Stimulated activated CD4-positive, alpha-beta T cell treated with anti-CD3 and anti-CD28 coated beads, Interleukin-15, amount 100 ng/mL, for 24 hours (primary cell): ENCODE measurements at places on chromosomes 5 and 9.

- DNase-seq, result peak; percentile 21
Observed at GRCh38 chr5:10756549-10756948, 4.5 kb downstream of the DAP start.

DNA sequence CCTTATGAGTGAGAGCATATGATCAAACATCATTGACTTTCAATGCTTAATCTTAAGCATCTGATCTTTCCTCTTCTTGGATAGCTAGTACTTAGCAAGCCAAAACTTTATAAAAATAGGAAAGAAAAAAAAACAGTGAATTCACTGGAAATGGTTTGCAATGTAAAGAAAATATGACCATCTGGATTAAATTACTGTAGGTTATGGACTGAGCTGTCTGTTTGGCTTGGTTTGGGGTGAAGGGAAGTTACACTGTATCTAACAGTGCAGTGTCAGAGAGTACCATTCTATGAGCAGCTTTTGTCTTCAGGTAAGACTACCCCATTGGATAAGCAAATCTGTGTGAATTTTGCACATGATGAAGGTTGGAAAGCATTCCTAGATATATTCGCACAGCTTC is 151.4 kb downstream of the TLE1 start:
- DNase-seq, result no peak

DNA sequence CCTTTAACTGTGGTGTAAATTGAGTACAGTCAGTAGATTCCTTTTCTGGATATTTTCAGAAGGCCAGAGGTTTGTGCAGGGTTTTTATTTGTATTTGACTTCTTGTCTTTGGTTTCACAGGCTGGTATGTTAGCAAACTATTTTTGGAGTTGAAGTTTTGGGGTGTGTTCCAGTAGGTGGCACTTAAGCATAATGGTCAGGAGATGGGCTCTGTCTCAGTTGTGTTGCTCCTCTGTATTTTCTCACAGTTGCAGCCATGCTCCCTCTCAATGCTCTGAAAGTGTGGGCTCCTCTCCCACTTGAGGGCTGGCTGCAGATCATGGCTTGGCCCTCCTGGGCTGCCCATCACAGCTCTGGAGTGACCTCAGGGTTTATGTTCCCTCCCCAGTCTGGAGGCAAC is 267.0 kb upstream of the PCSK5 start:
- DNase-seq, result no peak

- no peak for DNase-seq
Observed at GRCh38 chr5:82942083-82942881, 134.9 kb downstream of the TMEM167A start.

DNA sequence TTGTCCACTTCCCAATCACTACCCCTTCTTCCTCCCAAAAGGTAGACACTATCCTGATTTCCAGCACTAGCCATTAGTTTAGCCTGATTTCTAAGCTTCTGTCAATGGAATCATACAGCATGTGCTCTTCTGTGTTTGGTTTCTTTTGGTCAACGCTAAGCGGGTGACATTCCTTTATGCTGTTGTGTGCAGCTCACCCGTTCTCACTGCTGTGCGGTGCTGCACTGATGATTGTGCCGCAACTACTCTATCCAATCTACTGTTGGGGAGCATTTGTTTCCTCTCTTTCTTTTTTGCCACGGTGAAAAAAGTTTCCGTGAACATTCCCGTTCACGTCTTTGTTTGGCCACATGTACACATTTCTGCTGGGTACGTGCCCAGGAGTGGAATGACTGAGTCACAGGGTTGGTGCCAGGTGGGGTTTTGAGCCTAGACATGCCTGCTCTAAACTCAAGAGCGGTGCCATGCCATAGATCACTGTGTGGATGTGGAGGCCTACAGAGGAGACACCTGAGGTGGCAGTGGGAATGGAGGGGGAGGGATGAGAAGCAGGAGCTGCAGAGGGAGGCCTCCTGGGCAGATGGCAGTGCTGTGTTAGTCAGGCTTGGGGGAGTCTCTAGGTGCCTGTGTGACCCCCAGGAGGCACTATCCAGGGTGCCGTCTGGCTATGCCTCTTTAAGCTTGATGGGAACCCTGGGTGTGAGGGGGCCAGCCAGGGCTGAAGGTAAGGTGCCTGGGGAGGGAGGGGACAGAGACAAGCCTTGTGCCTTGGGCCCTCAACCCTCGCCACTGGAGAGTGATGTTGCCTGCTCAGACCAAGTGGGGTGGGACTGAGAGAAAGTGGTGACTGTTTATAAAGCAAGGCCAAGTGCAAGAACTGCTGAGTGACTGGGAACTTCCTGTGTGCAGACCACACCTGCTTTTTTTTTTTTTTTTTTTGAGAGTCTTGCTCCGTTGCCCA is 11.4 kb upstream of the ANKRD33B start:
- no peak for DNase-seq

- DNase-seq, result no peak
Observed at GRCh38 chr5:156893517-156893916, 43.4 kb downstream of the PPP1R2B start.

- DNase-seq, result no peak
Observed at GRCh38 chr5:164498438-164498837, 993.0 kb downstream of the MAT2B start.

DNA sequence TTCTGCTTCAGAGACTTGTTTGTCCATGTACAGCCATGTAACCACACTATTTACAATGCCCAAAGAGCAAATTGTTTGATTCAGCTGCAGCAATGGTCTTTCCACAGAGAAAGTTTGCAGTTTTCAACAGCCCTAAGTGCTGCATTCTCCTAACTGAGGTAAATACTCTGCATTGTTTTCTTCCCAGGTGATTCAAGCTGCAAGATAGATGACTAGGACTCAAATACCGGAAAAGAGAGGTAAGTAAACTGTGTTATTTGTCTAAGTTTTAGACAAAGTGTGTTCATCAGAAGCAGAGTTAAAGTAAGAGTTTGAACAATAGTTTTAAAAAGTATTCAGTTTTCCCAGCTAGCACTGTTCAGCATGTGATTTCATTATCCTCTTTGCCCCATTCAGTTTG is 1046.7 kb upstream of the C9orf72 start:
- no peak for DNase-seq

- DNase-seq, result no peak
Observed at GRCh38 chr9:76897804-76898525, 7.9 kb downstream of the PRUNE2 start.

DNA sequence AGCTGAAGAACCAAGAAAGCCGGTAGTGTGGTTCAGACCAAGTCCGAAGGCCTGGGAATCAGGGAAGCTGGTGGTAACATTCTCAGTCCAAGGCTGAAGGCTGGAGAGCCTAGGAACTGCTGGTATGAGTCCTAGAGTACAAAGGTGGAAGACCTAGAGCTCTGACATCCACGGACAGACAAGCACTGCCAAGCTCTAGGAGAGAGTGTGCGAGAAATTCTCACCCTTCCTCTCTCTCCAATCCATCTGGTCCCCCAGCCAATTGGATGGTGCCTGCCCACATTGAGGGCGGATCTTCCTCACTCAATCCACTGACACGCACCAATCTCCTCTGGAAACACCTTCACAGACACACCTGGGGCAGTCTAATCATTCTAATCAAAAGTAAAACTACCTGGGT is 19.7 kb upstream of the ADAMTS19 start:
- no peak for DNase-seq

GRCh38 chr5:174319551-174319950 is 274.0 kb downstream of the NSG2 start:
- no peak for DNase-seq

DNA sequence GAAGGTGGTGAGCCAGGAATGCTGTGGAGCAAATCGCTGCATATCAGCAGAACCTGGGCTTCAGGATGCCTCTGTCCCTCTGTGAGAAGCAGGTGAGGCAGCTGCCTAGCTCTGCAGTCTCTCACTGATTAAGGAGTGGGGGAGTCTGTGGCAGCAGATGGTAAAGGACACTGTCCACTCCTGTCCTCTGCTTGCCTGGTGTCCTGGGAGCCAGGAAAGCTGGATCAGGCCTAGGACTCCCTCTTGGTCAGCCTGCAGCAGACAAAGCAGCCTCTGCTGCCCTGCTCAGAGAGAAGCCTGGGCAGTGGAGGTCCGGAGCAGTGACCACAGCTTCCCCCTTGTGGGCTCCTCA is 214.7 kb downstream of the HSPA4 start:
- DNase-seq, result no peak

DNA sequence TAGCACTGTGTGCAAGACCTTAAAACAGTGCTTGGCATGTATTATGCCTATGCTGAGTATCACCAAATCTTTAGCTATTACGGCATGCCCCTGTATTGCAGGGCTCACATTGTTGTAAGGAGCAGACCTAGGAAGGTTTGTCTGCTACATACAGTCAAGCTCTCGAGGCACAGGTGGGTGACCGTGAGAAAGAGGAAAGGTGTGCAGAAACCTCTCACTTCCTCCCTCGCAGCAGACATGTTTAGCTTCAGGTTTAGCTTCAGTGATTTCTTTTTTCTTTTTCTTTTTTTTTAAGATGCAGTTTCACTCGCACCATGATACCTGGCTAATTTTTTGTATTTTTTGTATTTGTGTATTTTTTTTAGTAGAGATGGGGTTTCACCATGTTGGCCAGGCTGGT is 275.8 kb upstream of the RIOK2 start:
- no peak for DNase-seq

DNA sequence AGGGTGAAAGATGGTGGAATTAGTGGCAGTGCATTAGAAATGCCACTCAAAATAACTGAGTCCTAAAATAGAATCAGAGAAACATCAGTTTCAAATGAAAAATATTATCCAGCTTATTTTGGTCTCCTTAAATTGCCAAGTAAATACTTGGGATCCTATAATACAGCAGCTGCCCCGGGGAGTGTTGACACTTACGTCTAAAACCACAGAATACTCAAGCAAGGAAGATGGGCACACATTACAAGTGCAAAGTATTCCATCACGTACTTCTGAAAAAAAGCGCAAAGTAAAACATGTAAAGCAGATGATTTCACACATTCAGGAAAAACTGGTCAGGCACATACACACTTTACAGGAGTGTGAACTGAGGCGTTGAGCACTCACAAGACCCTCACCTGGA is 2.4 kb upstream of the ARHGEF37 start:
- DNase-seq, result no peak

DNA sequence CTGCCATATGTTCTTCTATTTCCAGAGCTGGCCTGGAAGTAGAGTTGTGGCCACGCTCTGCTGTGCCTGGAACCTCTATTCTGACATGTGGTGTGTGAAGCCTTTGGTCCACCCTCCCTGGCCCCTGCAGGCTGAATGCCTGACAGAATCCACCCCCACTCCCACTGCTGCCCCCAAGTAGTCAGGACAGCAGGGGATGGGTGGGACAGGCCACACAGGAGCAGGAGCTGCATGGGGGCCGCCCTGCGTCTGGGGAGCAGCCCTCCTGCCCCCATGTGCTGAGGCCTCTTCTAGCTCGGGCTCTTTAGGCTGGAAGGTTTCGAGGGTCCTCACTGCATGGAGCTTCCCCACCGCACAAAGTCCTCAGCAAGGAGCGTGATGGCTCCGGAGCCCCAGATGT is 32.6 kb upstream of the IRX4 start:
- DNase-seq, result no peak

GRCh38 chr5:53151713-53152458 is 42.3 kb upstream of the MOCS2 start:
- no peak for DNase-seq

DNA sequence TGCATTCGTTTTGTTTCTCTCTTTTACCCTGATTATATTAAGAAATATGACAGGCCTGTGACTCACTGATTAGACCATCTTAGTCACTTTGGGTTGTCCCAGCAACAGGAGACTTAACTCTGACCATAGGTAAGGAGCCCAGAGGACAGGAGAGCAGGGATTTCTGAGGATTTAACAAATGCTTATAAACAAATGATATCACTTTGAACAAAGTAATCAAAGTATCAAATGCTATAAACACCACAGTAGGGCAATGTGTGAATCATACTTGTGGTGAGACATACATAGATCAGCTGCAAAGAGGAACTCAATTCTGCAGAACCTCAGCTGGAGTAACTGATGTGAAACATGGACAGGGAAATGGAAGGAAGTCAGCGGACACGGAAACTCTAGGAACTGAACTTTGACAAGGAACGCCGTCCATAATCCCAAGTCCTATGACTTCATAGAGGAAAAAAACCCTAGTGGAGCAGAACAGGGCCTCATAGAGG is 190.6 kb upstream of the MSX2 start:
- no peak for DNase-seq

- DNase-seq, result no peak
Observed at GRCh38 chr5:96146675-96147074, 185.0 kb upstream of the ELL2 start.

DNA sequence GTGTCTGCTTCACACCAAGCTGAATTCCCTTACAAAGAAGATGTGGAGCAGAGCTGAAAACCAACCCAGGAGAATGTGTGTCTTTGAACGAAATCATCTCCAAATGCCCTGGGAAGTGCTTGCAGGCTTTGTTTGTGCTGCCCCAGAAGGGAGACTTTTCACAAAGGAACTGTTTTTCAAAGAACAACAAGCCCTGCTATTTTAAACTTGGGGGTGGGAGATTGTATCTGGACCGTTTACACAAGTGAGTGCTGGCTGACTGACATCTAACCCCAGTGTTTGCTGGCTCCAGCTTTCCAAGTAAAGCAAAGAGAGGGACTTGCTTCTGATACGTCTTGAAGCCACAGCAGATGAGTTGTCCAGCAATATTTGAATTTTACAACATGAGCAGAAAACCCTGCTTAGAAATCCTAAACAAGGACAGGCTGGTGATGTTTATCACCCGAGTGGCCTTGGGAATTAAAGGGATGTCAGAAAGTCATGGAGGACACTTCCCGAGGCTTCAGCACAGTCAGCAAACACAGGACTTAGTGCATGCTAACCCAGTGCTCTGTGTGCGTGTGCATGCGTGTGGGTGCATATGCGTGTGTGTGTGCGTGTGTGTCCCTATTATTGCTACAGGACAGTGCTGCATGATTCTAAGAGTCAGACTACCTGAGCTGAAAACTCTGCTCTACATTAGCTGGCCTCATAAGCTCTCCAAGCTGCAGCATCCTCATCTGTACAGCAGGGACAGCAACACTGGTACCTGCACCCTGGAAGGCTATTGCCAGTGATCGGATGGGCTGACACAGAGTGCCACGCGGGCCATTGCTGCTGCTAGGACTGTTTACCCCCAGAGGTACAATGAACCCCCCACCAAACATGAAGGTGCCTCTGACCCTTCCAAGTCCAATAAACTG is 1.4 kb downstream of the ADAMTS12 start:
- no peak for DNase-seq

DNA sequence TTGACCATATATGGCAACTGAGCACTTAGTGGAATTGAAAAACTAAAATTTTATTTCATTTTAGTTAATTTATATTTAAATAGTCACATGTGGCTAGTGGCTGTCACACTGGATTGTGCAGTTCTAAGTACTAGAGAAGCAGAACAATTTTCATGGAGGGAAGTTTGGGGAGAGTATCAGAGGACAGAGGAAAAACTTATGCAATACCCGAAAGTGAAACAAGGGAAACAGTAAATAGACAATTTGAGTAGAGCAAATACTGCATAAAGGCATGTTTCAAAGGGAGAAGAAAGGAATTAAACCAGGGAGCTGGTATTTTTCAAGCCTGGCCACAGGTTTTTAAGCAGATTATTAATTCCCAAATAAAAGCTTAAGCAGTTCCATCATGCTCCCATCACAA is 590.5 kb upstream of the RORB start:
- DNase-seq, result no peak

DNA sequence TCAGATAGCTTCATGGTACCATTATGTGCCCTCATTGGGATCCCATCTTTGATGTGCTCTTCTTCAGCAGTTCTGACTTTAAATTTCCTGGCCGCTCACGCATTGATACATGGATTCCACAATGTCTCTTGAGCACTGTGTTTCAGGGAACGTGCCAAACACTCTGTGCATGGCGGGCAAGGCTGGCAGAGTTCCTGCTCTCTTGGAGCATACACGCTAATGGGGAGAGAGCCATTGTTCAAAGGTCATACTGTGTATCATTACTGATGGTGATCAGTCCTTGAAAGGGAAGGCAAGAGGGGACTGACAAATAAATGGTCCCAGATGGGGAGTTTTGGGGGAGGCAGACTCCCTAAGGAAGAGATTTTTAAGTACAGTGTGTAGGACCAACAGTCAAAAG is 52.3 kb downstream of the AMBP start:
- DNase-seq, result no peak
